Fibroblast of skin of abdomen (primary cell): ENCODE measurements at places on chromosomes 5 and 9.
A peak's percentile ranks its signal among the peaks of the same experiment; 100 is the strongest.

DNA sequence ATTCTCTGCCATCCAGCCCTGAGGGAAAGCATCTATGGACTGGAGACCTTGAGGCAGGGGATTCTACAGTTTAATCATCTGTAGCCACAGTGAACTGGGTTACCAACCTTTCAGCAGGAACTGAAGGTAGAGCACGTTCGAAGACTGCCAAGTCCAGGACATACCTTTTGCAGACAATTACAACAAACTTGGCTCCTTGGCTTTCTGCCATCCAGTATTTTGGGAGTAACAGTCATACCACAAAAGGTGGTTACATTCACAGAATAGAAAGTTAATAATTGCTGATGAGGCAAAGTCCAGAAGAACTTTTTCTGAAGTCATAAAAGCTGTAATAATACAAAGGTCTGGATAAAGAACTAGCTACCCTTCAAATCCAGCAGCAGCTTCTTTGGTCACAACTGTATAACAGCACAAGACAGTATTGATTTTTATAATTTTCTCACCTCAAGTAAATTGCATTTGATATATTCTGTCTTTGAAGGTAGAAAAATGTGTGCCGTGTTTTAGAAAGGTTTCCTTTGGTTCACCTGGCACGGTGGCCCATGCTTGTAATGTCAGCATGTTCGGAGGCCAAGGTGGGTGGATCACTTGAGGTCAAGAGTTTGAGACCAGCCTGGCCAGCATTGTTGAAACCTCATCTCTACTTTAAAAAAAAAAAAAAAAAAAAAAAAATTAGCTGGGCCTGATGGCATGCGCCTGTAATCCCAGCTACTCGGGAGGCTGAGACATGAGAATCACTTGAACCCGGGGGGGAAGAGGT is 236.6 kb downstream of the NR3C1 start:
- no peak for DNase-seq

DNA sequence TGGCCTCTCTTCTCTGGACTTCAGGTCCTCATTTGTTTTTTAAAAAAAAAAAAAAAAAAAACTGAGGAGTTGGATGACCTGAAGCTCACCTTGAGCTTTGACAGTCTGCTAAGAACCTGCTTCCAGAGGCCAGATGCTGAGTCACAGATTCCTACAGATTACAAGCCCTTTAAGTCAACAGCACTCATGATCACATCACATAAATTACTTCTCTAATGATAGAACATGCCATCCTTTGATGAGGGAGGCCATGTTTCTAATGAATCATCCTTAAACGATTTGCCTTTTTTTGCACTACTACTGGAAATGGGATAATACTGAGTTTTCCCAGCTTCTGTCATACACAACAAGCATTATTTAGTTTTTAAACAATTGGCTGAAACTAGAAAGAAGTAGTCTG is 34.2 kb upstream of the MYOT start:
- DNase-seq: peak; percentile 88

DNA sequence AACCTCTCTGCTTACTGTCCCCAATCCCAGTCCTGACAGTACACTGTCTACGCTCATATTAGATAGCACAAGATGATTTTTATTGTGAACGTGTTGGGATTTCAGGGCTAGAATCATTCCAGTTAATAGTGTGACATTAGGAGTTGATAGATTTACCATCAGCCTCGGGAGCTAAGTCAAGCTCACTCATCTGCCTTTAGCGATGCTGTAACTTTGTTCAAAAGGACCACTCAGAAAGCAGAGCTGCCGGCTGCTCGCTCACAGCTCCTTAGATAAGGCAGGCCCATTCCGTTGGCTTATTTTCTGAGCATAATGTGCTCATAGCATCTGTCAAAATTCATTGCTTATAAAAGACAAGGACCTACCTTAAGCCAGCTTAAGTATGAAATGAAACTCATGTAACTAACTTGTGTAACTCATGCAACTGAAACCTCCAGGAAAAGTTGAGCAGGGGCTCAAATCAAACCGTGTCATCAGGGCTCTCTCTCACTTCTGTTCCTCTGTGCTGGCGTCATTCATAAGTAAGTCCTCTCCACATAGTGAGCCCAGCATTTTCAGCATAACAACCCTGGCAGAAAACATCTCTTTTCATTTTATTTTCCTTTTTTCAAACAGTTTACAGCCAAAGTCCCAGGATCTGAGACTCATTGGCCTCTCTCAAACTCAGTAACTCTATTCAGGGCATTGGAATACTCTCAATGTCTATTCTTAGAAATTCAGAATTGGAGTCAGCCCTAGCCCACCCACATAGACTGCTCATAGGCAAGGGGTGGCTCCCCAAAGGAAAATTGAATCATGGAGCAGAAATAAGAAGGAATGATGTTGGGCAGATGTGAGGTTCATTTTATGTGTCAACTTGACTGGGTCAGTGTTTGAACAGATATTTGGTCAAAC is 208.8 kb downstream of the MAN2A1 start:
- no peak for DNase-seq

DNA sequence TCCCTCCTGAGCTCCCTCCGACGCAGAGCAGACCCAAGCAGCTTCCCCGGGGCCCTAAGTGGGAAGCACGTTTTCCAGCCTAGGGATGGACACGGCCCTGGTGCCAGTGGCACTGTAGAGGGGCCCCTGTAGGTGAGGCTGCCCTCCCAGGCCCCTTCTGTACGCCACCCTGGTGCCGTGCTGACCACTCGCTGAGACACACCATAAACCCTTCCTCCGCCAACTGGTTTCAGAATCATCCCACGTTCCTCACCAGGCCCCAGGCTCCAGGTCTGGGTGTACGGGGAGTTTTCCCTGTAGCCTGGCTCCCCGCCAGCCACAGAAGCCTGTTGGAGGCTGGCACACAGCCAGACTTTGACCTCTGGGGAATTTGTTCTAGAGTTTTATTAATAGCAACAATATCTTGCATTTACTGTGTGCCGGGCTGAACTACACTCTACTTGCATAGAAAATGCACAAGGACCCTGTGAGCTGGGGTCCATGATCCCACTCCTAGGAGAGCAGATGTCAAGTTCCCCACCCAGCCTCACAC is 18.2 kb upstream of the WDR38 start:
- DNase-seq: peak; percentile 80

- DNase-seq: peak; percentile 73
These were observed 564.8 kb downstream of the ACTL7B start for GRCh38 chr9:108290839-108291585.

DNA sequence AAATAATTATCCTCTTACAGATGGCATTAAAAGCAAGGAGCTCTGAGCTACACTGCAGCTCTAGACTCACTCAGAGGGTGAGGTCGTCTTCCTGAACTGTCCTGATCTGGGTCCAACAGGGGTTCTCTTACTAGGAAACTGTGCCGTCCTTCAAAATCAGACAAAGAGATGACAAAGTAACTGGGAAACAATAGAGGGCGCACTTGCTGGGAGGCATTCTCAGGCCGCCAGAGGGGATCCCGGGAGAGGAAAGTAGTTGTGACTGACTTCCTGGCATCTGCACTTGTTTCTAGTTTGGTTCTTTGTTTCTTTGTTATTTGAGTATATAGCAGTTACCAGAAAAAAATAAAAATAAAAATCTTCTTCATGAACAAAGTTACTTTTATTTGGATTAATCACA is 142.9 kb upstream of the MSX2 start:
- no peak for DNase-seq

- DNase-seq: no peak
These were observed 16.9 kb upstream of the BOD1 start for GRCh38 chr5:173633304-173633703.

- DNase-seq: no peak
These were observed 81.6 kb downstream of the SLIT3 start for GRCh38 chr5:169219351-169219750.

DNA sequence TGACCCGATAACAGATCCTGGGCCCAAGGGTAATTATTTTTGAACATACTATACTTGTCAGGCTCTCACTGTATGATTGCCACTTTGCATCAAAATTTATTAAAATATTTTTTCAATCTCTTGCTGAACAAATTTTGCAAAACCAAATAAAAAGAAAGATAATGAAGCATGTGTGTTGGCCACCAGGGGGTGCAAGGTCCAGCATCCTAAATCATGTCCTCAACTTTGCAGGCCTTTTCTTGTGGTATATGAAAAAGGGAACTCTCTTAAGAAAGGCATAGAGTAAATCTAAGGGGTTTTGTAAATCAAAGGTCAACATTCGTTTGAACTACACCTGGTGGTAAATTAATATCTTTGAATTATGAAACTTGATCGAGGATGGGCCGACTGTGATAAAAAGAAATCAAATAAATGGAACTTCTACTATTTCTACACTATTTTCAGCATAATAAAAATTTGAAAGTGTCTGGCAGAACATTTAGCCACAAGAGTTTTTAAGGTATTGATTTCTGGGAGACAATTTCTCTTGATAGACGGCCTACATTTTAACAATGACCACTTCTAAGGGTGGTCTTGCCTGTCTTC is 676.5 kb downstream of the DMRTA1 start:
- peak; percentile 14 for DNase-seq

- no peak for DNase-seq
These were observed 86.4 kb downstream of the RCL1 start for GRCh38 chr9:4879115-4879558.

DNA sequence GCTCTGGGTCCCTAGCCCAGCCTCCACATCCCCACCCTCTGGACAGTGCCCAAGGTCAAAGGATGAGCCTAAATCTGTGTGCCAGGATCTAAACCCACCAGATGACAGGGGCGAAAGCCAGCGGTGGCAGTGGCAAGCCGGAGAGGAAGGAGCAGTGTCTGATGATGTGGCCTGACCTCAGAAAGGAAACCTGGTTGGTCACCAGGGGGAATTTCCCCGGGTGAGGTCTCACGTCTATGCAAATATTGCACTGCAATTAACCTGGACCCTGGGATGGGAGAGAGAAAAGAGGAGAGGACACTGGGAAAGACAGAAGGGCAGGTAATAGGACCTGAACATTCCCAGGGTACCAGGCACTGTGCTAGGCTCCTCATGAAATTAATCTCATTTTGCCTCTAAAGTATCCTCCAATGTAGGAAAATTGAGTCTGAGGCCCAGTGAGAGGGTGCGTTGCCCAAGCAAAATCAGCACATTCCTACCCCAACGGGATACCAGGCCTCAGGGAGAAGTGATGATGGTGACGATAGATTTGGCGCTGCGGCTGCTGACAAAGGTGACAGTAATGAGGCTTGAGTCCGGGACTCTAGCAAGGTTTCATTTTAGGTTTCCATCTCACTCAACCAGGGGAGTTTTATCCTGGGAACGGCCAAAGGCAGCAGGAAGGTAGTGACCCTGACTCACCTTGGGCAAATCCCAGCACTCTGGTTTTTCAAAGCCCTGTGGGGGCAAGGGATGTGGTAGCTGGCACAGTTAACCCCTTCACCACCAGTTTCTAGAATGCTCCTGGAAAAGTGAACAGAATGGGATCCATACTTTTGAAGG is 13.4 kb upstream of the TNIP1 start:
- peak; percentile 10 for DNase-seq

DNA sequence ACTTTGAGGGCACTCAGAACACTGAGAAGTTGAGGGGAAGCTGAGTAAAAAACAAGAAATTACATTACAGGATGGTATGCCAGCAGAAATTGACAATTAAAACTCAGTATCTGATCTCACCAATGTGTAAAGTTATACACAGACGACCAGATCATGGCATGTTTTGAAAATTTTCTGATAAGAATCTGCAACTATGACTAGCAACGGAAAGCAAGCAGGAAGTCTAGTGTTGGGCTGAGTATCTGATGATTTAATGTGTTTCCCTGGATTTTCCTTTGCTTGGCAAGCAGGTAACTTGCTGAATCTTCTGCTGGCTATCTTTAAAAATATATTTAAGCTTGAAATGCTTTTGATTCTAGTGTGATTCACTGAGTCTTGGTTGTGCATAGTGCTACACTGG is 5.2 kb upstream of the GCNT4 start:
- no peak for DNase-seq

- no peak for DNase-seq
These were observed 19.6 kb downstream of the KDM4C start for GRCh38 chr9:6777213-6777902.

GRCh38 chr5:74394916-74395880 is 245.3 kb downstream of the ENC1 start:
- no peak for DNase-seq
